Suppressor macrophage treated with lipopolysaccharide for 4 hours (primary cell): ENCODE measurements at places on chromosomes 3 and 15.

DNA sequence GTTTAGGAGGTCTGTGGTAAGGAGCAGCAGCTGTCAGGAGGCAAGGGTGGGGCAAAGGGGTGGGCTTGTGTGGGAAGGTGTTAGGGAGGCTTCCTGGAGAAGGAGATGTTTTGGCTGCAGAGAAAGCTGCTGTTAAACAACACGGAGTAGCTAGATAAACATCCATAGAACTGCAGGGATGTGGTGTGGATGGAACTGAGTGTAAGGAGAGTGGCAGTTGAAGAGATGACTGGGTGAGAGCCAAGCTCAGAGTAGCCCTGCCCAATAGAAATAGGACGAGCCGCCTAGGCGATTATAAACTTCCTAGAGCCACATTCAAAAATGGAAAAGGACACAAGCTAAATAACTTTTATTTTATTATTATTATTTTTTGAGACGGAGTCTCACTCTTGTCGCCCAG lies 19.9 kb downstream of the RPLP1 start:
- DNase-seq: no peak

- DNase-seq: peak; percentile 76
Measured at GRCh38 chr15:65054333-65055200, 9.4 kb downstream of the SLC51B start.

DNA sequence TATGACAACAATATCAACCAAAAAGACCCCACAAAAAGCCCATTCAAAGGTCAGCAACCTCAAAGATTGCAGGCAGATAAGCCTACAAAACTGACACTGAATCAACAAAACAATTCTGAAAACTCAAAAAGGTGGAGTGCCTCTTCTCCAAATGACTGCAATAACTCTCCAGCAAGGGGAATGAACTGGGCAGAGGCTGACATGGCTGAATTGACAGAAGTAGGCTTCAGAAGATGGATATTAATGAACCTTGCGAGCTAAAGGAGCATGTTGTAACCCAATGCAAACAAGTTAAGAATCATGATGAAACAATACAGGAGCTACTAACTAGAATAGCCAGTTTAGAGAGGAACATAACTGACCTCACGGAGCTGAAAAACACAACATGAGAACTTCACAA lies 20.4 kb upstream of the SLC25A38 start:
- no peak for DNase-seq

- DNase-seq: no peak
Measured at GRCh38 chr3:124960105-124960504, 25.6 kb upstream of the MUC13 start.

- no peak for DNase-seq
Measured at GRCh38 chr3:194195611-194196010, 59.7 kb downstream of the HES1 start.

DNA sequence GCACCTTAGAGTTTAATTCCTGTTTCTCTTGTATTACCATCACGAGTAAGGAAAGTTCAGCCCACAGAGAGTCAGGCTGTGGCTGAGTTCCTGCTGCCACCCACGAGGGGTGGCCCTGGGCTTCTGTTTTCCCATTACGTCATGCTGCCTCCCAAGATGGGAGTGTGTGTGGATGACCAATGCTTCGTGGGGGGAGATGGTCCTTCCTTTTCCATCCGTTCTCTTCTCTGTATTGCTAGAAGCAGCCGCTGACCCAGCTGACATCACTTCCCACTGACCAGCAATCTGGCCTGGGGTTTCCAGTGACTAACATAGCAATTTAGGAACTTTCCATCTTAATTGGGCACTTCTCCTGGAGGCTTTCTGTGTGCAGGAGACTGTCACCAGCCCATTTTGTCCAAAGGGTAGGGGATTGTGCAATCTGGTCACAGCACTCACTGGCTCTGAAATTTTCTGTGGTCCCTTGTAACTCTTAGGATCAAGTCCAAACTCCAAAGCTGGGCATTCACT lies 9.3 kb downstream of the IRAK2 start:
- peak; percentile 100 for DNase-seq

DNA sequence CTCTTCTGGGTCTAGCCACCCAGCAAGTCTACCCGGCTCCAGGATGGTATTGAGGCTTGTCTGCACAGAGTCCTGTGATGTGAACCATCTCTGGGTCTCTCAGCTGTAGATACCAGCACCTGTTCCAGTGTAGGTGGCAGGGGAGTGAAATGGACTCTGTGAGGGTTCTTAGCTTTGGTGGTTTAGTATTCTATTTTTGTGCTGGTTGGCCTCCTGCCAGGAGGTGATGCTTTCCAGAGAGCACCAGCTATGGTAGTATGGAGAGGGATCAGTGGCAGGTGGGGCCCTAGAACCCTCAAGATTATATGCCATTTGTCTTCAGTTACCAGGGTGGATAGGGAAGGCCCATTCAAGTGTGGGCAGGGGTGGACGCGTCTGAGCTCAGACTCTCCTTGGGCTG lies 283.4 kb upstream of the LYSMD4 start:
- no peak for DNase-seq

DNA sequence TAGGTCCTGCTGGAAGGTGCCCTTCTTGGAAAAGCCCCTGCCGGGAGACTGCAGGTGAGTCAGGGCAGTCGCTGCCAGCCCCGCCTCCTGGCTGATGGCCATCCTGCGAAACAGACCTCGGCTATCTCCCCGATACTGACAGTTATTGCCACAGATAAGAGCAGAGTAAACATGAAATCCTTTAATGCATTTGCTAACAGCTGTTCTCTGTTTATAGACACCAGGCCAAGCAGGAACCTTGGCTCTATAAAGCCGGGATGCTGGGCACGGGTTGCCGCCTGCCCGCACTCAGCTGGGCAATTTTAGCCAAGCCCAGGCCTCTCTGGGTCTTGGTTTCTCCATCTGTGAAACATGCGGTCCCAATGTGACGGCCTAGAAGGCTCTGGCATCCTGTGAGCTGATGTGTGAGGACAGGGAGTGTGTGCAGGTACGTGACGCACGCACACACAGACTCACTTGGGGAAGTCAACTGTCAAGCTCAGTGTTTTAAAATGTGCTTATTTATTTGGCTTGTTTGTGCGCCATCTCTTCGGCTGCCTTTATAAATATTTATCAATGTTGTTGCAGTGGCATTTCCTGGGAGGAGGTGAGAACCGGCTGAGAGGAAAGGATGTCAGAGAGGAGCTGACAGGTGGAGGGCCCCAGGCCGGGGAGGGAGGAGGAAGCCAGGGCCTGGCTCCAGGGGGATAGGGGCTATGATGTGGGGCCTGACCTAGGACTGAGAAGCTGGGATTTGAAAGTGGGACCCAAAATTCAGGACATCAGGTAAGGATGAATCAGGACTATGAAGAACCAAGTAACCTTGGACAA lies 50.8 kb upstream of the PRR23E start:
- DNase-seq: no peak

- no peak for DNase-seq
Measured at GRCh38 chr3:43023066-43023465, 44.0 kb downstream of the GASK1A start.

- peak; percentile 53 for DNase-seq
Measured at GRCh38 chr3:42014921-42015533, 53.1 kb upstream of the ULK4 start.

GRCh38 chr15:80526556-80527340 lies 122.6 kb downstream of the ARNT2 start:
- no peak for DNase-seq

GRCh38 chr3:57582474-57583168 lies 14.5 kb downstream of the ARF4 start:
- DNase-seq: no peak

DNA sequence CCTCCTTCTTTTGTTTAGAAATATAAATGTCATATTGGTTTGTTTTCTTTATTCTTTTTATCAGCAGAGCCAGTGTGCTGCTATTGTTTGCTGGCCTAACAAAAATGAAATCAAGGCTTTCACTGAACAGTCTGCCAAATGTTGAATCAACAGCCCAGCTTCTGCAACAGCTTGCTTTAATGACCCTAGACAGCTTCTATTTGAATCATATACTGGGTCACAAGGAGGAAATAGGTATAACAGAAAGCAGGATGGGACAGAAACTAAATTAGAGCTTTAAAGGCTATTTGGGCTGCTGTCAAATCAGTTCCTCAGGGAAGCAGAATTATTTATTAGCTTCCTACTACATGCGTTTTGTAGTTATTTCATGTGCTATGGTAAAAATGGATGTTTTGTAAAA lies 12.1 kb upstream of the DNAJC13 start:
- DNase-seq: peak; percentile 30

- peak; percentile 60 for DNase-seq
Measured at GRCh38 chr15:98653686-98654085, 5.3 kb downstream of the IGF1R start.

GRCh38 chr15:73751511-73751898 lies 1.6 kb downstream of the INSYN1 start:
- no peak for DNase-seq

- DNase-seq: no peak
Measured at GRCh38 chr3:68207327-68207726, 552.9 kb upstream of the SUCLG2 start.

DNA sequence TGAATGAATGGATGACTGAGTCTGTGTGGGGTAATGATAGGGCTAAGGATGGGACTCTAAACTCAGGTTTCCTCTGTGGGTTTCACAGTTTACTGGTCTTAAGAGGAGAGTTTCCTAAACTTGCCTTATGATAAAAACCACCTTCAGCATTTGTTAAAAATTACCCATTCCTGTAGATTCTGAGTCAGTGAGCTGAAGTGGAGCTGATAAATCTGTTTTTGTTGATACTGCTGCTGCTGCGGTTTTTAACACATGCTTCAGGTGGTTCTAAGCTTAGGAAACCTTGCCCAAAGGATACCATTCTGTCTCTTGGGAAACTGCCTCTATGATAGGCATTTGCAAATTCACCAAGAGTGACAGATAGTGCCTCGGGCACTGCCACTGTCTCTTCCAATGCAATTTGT lies 52.6 kb downstream of the MECOM start:
- no peak for DNase-seq

DNA sequence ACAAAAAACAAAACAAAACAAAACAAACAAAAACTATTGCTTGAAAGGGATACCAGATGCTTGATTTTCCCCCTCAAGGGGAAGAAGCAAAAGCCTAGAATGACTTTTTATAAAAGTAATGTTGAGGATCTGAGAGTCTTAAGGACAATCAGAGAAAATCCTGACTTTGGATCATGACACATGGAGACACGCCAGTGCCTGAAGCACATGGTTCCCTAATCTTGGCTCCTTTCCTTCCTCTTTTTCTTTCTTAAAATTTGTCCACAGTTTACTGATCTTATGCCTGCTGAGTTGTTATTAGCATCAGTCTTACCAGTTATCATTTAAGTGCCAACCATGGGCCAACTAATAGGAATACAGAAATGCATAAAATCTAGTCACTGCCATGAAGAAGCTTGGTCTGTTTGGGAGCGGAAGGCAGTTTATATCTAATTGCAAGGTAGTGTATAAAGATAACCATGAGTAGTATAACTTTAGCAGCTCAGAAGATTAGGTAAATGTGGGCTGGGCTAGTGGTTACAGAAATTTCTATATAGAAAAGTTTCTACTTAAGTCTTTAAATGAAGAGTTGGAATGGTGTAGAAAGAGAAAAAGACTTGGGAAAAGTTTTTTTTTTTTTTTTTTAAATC lies 6.9 kb downstream of the GLCE start:
- peak; percentile 65 for DNase-seq

- no peak for DNase-seq
Measured at GRCh38 chr3:119497820-119498185, 544 bp upstream of the TIMMDC1 start.

DNA sequence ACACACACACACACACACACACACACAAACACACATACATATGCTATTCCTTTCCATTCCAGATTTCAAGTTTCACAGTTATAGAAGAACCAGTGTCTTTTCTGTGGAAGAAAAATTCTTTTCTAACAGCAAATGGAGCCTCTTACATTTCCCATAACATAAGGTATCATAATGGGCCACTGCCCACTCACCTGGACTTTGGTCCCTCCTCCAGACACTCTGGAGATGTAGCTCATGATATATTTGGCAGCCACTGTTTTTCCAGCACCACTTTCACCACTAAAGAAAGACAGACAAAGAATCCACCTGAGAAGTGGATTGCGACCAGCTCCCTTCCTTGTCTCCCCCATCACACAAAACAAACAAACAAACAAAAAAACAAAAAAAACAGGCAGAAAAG lies 29.8 kb downstream of the LDHAL6B start:
- no peak for DNase-seq

- no peak for DNase-seq
Measured at GRCh38 chr3:164397462-164397861, 680.8 kb downstream of the SI start.

- DNase-seq: no peak
Measured at GRCh38 chr3:45441584-45442310, 53.4 kb downstream of the LARS2 start.

- DNase-seq: no peak
Measured at GRCh38 chr3:126345231-126345630, 12.0 kb downstream of the KLF15 start.

DNA sequence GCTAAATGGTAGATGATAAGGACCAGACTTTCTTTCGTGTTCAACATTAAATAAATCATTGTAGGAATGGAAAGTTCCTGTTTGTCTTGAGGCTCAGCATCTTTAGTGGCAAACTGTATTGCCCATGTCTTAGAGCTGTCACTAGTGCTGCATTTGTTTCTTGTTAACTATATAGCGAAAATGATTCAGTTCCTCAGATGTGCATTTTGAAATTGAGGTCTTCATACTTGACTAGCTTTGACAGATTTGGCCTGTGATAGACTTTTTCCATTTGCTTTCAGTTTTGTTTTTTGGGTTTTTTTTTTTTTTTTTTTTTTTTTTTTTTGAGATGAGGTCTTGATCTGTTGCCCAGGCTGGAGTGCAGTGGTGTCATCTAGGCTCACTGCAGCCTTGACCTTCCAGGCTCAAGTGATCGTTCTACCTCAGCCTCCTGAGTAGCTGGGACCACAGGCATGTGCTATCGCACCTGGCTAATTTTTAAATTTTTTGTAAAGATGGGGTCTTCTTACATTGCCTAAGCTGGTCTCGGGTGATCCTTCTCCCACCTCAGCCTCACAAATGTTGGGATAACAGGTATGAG lies 9.5 kb upstream of the RPLP1 start:
- DNase-seq: peak; percentile 34

- DNase-seq: no peak
Measured at GRCh38 chr15:36371509-36371908, 207.9 kb upstream of the CDIN1 start.
